ENCODE measurements at places on chromosomes 11 and 22.

- no peak for DNase-seq
Observed at GRCh38 chr22:20095521-20095920, 15.5 kb downstream of the DGCR8 start.

DNA sequence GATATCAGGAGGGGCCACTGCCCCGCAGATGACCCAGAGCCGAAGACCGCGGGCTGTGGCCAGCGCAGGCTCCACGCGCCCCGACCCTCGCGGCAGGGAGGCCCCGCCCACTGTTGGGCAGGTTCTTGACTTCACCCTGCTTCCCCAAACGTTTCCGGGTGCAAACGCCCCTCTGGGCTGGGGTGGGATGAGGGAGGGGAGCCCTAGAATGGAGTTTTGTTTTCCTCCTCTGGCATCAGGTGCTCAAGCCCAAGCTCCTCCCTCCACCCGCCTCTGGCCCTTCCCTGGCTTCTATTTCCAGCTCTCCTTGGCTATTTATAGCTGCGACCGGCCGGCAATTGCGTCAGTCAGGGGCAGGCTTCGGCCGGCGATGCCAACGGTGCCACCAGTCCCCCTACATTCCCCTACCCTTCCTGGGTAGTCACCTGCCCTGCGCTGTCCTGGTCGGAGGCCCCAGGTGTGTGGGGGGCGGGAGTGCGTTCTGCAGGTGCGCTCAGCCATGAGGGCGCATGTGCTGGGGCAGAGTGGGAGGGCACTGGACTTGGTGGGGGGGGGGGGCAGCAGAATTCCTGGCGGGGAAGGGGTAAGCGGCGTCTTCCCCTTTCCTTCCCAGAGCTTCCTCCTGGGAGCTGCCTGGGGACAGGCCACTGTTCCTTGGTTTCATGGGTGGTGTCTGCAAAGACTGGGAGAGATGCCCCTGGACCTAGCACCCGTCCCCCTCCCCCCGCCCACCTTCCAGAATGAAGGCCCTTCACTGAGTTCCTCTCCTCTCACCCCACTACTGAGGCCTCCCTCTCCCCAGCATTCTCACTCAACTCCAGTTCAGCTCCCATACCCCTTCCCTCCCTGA lies 23.6 kb downstream of the DUSP8 start:
- DNase-seq, result no peak

DNA sequence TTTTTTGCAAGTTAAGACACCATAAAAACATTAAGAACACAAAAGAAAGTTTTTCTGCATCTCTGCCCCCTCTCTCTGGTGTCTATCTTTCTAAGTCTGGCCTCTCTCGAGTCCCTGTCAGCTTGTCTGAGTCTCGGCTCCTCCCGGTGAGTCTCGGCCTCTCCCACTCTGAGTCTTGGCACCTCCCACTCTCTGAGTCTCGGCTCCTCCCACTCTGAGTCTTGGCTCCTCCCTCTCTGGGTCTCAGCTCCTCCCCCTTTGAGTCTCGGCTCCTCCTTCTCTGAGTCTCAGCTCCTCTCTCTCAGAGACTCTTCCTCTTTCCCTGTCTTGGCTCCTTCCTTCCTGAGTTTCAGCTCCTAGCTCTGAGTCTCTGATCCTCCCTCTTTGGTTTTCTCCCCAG lies 72.5 kb upstream of the AMPD3 start:
- peak; percentile 36 for DNase-seq

DNA sequence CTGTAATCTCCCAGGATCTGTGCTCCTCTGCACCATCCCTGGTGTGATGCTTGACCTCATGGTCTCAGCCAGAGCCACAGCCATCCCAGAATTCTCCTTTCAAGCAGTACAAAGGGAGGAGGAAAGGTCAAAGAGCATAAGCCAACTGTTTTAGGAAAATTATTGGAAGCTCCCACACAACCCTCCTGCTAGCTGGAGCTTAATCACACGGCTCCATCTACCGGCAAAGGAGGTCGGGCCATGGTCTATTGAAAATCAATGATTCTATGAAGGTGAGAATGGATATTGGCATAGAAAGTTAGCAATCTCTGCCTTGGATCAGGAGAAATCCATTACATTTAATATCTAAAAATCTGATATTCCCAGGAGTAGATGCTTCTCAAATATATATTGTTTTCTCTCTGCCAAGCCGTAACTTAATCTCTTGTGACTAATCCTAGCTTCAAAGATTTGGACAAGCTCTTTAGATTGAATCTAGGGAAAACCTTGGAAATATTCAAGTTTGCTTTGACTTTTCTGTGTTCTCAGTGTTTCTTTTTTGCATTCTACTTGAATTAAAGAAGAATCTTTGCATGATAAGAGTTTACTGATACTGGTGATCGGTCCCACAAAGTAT lies 259.6 kb downstream of the NTM start:
- no peak for DNase-seq

DNA sequence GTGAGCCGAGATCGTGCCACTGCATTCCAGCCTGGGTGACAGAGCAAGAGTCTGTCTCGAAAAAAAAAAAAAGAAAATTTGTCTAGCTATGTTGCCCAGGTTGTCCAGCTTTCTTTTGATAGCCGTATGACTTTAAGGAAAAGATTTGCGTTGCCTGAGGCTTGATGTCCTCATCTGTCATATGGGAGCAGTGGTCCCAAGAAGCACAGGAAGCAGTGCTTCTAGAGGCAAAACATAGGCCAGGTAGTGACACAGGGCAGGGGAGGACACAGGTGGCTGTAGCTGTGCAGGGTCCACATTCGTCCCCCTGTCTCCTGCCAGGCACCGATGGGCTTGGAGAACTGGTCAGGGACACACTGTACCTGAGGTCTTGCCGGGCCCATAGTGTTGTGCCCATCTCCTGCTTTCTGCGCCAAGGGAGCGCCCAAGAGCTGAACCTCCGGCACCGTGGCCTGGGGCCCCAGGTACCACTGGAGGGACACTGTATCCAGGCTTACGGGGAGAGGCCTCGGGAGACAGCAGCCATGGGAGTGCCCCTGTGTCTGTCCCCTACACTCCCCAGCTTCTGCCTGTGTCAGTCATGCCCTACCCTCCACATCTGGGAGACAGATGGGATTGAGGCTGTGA lies 1.4 kb downstream of the LRRC74B start:
- DNase-seq, result no peak

- no peak for DNase-seq
Observed at GRCh38 chr11:130516554-130517505, 68.4 kb downstream of the ADAMTS15 start.

GRCh38 chr22:46116491-46116958 lies 33.8 kb upstream of the PPARA start:
- peak; percentile 89 for DNase-seq

Data from activated T-cell treated with anti-CD3 and anti-CD28 coated beads, Interleukin-2, amount 50 U/mL, for 48 hours (primary cell).